ENCODE measurements at places on chromosomes 4 and X.

DNA sequence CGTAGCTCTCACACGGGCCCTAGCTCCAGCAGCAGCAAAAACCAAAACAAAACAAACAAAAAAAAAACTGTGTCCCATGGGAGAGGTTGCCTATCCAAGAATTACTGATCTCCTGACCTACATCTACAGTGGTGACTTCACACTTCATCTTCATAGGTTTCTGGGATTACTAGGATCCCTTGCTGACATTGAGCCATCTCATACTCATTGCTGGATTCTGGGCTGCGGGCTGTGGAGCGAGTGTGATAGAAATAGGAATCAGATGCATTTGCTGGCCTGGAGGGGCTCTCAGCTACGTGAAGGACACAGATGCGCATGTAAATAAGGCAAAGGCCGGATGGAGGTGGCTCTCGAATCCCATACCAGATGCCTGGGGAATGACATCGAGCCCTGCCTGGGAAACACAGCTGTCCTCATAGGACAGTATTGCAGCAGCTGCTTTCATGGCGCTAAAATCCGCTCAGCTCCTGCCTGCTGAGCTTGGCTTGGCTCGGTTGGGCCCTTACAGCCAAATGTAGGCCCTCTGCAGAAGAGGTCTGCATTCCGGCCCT is 41.7 kb downstream of the CNGA2 start:
- no peak for DNase-seq

DNA sequence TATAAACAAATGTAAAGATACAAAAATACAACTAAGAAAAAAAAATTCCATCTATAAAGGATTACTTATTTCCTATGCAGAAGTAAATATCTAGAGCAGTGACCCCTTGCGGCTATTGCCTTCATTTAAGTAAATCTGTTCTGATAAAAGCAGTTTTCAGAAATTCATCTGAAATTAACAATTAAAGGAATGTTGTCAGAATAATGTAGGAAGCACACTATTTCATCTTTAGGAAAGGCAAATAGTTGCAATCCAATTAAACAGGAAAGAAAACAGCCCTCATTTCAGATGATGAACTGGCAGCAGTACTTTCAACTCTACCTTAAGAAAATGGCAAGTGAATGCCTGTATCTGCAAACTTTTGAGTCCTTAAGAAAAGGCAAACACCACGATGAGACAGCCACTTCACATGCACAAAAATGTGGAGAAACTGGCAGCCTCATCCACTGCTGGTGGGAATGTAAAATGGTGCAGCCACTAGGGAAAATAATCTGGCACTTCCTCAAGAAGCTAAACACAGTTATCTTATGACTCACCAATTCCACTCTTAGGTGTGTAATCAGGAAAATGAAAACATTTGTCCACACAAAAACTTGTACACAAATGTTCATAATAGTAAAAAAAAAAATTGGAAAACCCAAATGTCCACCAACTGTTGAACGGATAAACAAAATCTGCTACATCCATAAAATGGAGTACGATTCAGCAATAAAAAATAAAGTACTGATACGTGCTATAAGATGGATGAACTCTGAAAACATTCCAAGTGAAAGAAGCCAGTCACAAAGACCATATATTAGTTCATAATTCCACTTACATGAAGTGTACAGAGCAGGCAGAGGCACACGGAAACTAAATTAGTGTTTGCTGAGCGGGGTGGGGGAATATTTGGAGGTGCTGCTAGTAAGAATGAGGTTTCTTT is 2.0 kb upstream of the THAP9 start:
- DNase-seq: no peak

DNA sequence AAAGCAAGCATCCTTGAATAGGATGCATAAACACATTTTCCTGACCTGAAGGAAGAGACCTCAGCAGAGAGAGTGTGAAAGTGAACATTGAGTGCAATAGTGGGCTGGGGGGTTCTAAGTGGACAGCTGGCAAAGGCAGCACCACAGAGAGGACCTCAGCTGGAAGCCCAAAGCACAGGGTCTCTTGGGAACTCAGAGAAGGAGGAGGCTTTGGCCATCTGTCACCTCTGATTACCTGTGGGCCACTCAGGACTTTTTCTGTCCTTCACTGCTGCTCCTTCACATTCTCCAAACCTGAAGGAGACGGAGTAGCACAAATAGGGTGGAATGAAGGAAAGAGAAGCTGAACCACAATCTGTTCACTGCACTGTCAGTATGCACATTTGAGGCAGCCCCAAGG is 37.9 kb upstream of the FAT4 start:
- no peak for DNase-seq

DNA sequence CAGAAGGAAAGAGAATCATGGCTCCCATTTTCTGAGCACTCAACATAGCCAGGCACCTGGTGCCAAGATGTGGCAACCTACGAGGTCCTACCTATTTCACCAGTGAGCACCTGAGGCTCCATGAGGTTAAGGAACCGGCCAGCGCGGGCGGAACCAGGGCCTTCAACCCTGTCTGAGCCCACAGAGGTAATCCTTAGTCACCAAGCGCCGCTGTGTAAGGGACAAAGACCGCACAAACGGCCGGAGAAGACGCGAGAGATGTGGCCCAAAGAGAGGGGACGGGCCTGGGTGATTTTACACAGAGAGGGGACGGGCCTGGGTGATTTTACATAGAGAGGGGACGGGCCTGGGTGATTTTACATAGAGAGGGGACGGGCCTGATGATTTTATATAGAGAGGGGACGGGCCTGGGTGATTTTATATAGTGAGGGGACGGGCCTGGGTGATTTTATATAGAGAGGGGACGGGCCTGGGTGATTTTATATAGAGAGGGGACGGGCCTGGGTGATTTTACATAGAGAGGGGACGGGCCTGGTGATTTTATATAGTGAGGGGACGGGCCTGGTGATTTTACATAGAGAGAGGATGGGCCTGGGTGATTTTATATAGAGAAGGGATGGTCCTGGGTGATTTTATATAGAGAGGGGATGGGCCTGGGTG is 114.2 kb downstream of the SMIM20 start:
- no peak for DNase-seq

GRCh38 chrX:134172588-134173259 is 64.3 kb upstream of the CCDC160 start:
- DNase-seq: no peak

All from COR-L47 (cell line).